ENCODE measurements at places on chromosomes 4 and X. TPM values are rescaled to one million over a fixed set of nuclear protein-coding genes. Genes with fewer than 3 reads are reported as not detected.

- DNase-seq: no peak
Observed at GRCh38 chr4:61522312-61522711, 322.2 kb downstream of the ADGRL3 start.

DNA sequence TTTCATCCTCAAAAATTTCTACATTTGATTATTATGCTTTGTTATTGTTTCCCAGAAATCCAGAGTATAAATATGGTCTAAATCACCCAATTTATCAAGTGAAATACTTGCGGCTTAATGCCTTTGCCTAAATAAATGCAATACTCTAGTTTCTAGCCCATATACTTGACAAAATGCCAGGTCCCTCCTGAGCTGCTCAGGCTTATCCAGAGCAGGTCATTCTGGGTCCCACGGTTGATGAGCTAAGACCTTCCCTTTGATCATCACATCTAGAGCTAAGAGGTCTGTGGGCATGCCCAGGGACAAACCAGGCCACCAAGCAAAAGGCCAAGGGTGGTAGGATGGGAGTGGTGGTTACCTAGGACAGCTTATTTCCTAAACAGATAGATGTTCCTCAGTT, 180.1 kb downstream of the SMIM20 start:
- no peak for DNase-seq

- no peak for DNase-seq
Observed at GRCh38 chr4:64305565-64306254, 103.5 kb downstream of the TECRL start.

Gene IGSF1
- total RNA-seq: 0.63 TPM

- DNase-seq: no peak
Observed at GRCh38 chr4:159608436-159608835, 505.6 kb downstream of the RAPGEF2 start.

DNA sequence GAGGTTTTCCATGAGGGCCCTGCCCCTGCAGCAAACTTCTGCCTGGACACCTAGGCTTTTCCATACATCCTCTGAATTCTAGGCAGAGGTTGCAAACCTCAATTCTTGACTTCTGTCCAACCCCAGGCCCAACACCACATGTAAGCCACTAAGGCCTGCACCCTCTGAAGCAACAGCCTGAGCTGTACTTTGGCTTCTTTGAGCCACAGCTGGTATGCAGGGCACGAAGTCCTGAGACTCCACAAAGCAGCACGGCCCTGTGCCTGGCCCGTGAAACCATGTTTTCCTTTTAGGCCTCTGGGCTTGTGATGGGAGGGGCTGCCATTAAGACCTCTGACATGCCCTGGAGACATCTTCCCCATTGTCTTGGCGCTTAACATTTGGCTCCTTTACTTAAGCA, 728.4 kb upstream of the FTHL17 start:
- DNase-seq: no peak

GRCh38 chrX:50853399-50853798, 39.4 kb upstream of the SHROOM4 start:
- DNase-seq: no peak

Gene SH3D19
- total RNA-seq: 216 TPM

Gene HHIP
- 12.7 TPM for total RNA-seq

Gene P2RY8
- total RNA-seq: 2.6 TPM

DNA sequence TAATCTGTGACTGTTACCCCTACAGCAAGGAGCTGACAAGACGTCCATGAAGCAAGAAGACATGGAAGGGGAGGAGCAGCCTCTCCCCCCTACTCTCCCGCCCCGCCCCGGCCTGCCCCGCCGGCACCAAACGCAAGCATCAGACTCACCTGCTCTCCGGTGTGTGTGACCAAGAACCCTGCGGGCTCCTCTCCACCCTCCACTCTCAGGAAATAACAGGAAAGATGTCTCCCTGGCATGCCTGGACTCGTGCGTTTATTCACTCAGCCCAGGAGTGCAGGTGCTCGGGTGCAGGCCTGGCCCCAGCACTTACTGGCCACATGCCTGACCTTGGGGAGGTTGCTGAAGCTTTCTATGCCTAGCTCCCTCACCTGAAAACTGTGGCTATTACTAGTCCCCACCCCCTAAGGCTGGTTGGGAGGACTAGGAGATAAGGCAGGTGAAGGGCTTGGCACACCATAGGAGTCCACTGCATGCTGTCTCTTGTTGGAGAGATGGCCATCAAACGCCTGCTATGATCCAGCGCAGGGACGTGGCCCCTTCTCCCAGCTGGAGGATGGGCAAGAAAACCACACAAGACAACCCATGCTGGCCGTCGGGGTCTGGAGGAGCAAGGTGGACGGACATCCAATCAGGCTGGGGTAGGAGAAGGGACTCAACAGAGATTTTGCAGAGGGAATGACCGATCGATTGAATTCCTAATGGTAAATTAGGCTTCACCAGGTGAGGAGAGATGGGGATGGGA, 34.9 kb upstream of the CLDN24 start:
- DNase-seq: no peak

DNA sequence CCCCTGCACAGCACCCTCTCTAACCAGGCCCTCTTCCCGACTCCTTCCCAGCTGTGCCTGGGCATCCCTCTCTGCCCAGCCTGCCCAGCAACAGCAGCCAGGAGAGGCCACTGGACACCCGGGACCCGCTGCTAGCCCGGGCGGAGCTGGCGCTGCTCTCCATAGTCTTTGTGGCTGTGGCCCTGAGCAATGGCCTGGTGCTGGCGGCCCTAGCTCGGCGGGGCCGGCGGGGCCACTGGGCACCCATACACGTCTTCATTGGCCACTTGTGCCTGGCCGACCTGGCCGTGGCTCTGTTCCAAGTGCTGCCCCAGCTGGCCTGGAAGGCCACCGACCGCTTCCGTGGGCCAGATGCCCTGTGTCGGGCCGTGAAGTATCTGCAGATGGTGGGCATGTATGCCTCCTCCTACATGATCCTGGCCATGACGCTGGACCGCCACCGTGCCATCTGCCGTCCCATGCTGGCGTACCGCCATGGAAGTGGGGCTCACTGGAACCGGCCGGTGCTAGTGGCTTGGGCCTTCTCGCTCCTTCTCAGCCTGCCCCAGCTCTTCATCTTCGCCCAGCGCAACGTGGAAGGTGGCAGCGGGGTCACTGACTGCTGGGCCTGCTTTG, 1.1 kb downstream of the AVPR2 start:
- no peak for DNase-seq

GRCh38 chr4:94228493-94229216, 21.0 kb downstream of the SMARCAD1 start:
- DNase-seq: no peak

DNA sequence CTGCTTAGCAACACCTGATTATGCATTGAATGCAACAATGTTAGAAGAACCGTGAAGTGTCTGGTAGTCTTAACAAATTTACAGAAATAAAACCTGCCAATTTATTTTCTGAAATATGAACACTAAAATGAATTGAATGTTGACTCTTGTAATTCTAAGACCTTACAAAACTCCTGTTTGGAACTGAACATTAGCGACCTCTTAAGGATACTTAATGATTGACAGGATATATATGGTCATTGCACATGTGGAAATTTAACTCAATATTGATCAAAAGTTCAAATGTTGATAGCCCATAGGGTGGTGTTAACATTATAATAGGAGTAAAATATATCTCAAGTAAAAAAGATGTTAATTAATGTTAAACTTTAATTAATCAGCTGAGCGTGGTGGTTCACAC, 79.1 kb downstream of the TECRL start:
- no peak for DNase-seq

GRCh38 chr4:101126059-101126458, 221.3 kb downstream of the PPP3CA start:
- no peak for DNase-seq

GRCh38 chrX:25427873-25428555, 412.2 kb upstream of the ARX start:
- no peak for DNase-seq

DNA sequence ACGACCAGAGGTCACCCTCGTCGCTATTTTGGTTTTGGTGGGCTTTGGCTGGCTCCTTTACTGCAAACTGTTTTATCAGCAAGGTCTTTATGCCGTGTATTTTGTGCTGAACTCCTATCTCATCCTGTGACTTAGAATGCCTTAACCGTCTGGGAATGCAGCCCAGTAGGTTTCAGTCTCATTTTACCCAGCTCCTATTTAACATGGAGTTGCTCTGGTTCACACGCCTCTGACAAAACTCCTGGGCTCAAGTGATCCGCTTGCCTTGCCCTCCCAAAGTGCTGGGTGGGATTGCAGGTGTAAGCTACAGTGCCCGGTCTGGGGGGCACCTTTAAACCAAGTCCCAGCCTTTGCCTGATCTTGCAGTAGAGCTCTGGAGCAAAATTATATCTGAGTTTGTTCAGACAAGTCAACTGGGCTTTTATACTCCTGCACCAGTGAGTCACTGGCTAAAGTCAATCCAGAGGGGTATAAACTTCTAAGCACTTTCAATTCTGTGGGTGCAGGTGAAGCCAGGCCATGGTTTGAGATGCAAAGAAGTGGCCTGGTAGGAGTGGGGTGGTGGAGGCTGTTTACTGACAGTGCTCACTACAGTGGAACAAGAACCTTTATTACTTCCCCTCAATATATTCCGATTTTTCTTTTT, 50.2 kb downstream of the MGST2 start:
- no peak for DNase-seq

- DNase-seq: no peak
Observed at GRCh38 chrX:37829721-37830120, 17.6 kb downstream of the DYNLT3 start.

Gene TACC3
- total RNA-seq: 25.7 TPM

Gene RTL3
- 0.32 TPM for total RNA-seq

DNA sequence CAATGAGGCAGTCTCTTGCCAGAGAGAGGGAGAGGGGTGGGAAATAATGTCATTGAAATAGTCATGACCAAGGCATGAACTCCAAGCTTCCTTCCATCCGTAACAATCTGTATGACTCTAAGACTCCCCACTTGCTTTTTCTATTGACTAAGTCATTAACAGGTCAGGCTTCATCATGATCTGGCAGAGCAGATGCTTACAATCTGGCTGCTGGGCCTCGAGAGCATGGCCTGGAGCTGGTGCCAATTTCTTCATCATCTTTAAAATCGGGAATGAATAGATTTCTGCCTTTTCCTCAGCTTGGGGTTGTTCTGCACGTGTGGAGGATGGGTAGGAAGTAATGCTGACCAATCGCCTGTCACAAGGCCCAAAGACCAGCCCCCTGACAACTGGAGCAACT, 280.6 kb upstream of the CLNK start:
- DNase-seq: no peak

DNA sequence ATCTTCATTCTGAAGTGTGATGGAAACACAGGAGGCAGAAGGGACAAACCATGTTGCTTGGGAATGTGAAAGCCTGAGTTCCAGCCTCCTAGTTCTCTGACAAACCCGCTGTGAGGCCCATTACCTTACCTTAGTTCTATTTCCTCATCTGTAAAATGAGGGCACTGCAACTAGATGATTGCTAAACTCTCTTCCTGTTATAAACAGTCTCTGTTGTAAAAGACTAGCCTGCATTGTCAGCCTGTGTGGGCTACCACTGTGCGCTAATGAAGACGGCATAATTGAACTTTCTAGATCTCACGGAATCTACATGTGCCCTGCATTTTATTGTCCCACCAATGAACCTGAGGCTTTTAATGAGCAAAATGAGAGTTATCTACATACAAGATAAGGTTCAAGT, 147.2 kb downstream of the AFF2 start:
- DNase-seq: no peak

Measured in omental fat pad (tissue), 4 donors.